ENCODE measurements at places on chromosomes 13 and 19. TPM values are rescaled to one million over a fixed set of nuclear protein-coding genes. Genes with fewer than 3 reads are reported as not detected.

DNA sequence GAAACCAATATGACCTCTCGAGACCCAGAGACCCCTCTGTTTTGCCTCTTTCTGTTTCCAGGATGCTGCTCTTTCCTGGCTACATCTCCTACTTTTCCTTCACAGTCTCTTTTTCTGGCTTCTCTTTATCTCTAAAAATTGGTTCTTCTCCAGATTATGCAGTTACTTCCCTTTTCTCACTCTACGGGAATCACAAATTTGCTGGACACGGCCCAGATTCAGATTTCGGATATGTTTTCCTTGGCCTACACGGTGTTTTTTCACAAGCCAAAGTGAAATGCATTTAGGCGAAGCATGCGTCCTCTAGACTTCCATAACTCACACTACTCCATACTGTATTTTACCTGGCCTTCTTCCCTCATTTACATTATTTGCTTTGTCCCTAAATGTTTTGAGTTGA lies 214.7 kb upstream of the MIR17HG start:
- DNase-seq, result no peak

- no peak for DNase-seq
Measured at GRCh38 chr13:60931858-60932546, 483.6 kb downstream of the PCDH20 start.

DNA sequence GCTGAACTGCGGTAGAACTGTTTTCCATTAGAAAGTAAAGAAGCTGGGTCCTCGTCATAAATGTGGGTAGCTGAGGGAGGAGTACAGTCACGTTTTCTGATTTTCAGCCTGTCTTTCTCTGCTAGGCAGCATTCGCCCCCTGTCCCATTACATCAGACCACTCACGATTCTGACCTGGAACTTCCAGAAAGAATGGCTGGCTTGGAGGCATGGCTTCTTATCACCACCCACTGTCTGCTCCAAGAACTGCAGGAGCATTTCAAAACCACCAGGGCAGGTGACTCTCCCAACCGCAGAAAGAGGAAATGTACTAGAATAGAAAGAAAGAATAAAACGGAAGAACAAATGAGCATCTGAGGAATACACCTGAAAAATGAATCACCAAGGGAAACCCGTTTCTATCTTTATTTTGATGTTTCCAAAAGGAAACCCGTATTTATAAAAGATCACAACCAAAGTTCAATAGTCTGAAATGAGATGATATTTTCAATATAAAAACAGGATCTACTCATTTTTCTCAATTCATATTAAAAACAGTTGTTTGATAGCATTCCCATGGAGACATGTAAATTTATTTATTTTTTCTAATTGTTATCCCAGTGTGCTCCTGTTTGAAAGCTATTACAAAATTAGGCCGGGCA lies 22.1 kb upstream of the POMP start:
- DNase-seq, result no peak

DNA sequence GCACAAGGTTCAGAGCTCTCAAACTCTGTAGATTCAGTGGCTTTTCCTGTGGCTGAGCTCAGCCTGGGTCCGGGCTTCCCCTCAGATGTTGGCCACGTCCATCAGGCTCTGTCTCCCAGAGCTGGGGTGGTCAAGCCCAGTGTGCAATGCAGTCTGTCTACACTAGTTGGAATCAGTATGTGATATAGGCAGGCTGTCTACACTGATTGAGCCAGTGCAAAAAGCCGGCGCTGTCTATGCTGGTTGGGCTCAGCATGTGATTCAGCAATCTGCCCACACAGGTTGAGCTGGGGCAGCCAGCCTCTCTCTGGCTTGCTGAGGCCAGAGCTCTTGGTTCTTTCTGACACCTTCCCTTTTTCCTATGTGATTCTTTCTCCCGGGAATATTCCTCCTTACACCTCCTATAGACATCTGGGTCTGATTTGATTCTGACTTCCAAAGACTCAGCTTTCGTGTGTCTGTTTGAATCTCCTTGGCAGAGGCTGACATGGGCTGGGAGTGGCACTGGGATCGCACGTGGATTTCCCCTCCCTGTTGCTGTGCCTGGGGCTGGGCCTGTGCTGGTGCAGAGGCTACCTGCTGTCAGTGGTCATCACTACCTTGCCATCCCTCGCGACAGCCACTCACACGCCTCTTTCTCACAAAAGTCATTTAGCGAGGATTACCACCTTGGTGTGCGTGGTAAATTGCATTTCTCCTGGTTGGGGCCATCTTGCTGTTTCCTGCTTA lies 9.3 kb downstream of the CHST8 start:
- no peak for DNase-seq

GRCh38 chr13:100195568-100195967 lies 106.7 kb downstream of the PCCA start:
- DNase-seq, result no peak

- DNase-seq, result no peak
Measured at GRCh38 chr19:49114630-49115363, 627 bp downstream of the LIN7B start.

- DNase-seq, result no peak
Measured at GRCh38 chr19:13783565-13784500, 9.6 kb downstream of the C19orf53 start.

DNA sequence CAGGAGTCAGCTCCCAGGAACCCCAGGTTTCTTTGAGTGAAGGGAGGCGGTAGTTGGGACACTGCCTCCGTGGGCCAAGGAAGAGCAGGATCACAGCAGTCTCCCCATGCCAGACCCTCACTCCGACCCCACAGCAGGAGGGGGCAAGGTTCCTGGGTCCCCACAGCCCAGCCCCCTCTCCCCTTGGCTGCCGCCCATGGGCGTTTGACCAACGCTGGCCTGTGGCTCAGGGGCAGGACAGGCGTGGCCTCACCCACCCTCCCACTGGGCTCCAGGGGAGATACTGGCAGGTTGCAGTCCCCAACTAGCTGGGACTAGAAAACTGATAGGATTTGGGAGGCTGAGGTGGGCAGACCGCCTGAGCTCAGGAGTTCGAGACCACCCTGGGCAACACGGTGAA lies 9.2 kb downstream of the COPE start:
- DNase-seq, result no peak

DNA sequence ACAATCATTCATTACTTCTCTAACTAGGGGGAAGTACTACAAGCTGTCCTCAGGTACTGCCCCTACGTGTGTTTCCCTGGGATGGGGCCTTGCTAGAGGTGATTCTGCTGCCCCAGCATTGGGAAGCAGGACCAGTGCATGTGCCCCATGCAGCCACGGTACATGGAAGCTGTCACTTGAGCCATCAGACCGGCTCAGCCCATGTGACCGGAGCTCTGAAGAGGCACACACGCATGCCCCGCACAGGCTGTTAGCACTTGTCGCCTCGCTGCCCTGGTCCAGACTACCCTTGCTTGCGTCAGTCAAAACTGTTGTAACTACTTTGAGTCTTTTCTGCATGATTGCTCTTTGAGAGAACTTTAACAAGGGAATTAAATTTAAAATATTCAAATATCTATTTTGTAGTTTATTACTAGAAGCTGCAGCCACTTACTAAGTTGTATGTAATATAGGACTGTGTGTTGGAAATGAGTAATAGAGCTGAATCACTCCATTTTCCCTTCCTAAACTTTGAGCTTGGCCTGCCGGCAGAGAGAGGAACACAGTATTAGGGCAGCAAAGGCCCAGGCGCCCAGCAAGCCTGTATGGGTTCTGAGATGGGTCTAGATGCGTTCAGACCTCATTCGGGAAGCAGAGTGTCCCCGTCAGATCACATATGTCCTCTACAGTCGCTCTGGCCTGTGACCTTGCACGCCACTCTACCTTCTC lies 42.2 kb downstream of the DHRS12 start:
- DNase-seq, result no peak

GRCh38 chr19:51098365-51099046 lies 9.7 kb downstream of the CTU1 start:
- DNase-seq, result no peak

DNA sequence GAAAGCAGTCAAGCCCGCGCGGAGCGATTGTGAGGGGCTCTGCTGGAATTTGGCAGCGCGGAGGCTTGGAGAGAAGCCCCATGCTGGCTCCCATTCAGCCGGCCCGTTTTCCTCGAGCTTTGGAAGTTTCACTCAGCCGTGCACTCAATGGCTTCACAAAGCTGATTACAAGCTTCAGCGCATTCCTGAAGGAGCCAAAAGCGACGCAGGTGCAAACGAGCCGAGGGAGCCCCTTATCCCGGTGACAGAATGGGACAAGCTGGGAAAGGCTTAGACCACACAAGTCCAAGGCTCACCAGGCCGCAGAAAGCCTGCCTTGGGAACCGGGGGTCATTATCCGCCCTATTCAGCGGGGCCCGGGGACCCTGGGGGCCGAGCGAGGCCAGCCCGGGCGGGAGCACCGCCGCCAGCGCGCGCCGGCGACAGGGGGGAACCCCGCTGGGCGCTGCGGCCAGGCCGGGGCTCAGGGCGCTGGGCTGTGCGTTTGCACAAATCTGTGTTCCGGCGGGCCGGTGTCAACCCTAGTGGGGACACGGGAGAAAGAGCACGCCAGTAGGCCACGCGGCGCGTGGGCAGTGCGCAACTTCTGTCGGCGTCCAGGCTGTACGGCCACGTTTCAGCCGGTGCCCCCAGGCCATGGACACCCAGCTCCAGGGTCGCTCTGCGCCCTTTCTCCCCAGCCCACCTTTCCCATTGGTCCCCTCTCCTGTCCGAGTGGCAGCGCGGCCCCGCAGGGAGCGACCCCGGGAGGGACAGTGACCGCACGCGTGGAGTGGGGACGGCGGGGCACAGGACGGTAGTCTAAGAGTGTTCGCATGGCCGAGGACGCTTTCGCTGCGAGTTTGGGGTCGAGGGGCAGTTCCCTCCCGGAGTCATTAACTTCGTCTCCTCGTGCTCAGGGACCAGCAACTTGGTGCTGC lies 37.3 kb downstream of the SOX1 start:
- no peak for DNase-seq

DNA sequence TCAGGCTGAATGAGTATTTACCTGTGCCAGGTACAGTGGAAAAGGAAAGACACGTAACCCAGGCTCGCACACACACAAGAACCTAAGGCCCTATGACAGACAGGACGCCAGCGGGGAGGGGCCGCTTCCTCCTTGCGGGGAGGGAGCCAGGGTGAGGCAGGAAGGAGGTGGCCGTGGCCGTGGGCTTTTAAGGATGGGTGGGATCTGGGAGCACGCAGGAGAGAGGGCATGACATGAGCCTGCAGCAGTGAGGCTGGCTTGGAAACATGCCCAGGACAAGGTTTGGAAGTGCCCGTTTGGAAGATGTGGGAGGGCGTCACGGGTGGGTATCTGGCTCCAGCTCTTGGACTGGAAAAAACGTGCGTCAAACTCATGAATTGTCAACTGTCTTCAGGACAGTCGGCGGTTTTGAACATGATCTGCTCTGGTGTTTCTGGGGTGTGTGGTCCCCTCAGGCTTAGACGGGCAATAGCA lies 20.1 kb downstream of the SH3GL1 start:
- DNase-seq, result no peak

DNA sequence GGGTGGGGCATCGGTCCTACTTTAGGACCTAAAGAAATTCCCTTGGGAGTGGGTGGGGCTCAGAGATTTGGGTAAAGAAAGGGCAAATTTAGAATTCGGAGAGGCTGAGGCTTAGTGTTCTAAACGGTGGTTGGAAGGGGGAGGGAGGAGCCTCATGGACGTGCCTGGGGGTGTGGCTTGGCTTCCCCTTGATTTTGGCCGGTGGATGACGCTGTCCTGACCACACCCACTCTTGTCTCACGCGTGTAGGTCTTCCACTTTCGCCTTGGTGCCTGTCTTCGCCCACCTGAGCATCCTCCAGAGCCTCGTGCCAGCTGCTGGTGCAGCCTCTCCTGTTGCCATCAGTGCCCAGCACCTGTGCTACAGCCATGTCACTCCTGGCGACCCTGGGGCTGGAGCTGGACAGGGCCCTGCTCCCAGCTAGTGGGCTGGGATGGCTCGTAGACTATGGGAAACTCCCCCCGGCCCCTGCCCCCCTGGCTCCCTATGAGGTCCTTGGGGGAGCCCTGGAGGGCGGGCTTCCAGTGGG lies 1.2 kb upstream of the NUP62 start:
- no peak for DNase-seq

Gene HSPB6
- total RNA-seq, result 0.14 TPM

Gene MAP4K1
- total RNA-seq, result 0.43 TPM

Gene ZNF491
- 0.17 TPM for total RNA-seq

Gene FUT2
- 0.52 TPM for total RNA-seq

Gene PRR22
- total RNA-seq, result 1.5 TPM

Gene TNNT1
- total RNA-seq, result 1.8 TPM

All from epithelial cell of proximal tubule (primary cell).